ENCODE measurements at places on chromosomes 4 and X.
A peak's percentile ranks its signal among the peaks of the same experiment; 100 is the strongest.

DNA sequence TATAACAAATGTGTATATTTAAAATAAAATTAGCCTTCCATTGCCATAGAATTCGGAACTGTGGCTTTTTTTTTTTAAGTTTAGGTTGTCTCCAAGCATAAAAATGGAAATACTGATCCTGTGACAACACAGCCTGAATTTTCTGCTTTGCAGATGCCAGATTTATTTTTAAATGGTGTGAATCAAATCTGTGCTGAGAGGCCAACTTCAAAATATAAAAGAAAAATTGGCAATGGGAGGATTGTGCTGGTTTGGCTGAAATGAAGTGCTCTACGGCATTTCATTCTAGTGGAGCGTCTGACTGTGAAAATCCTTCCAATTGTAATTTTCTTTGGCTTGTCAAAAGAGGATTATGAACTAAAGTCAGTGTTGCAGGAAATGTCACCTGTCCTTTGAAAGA is 580.3 kb upstream of the ZFP42 start:
- no peaks in the 10 kb centered on the region for H3K4me1 ChIP-seq
- H3K27ac ChIP-seq: no peak overlapping the region
- no peak overlapping the region for H3K4me3 ChIP-seq
- no peak for DNase-seq
- H3K27me3 ChIP-seq: no peaks in the 10 kb centered on the region
- no peaks in the 10 kb centered on the region for H3K36me3 ChIP-seq

GRCh38 chr4:178745203-178745602 is 1303.0 kb upstream of the AGA start:
- H3K4me3 ChIP-seq: no peak overlapping the region
- no peaks in the 10 kb centered on the region for H3K27me3 ChIP-seq
- no peaks in the 10 kb centered on the region for H3K4me1 ChIP-seq
- no peaks in the 10 kb centered on the region for H3K36me3 ChIP-seq
- no peak for DNase-seq

GRCh38 chr4:52657292-52657617 is 1.8 kb downstream of the USP46 start:
- no peaks in the 10 kb centered on the region for H3K27me3 ChIP-seq
- H3K27ac ChIP-seq: peak overlapping the region; percentile 95
- H3K4me1 ChIP-seq: peaks cover 12% of the 10 kb centered on the region
- H3K36me3 ChIP-seq: no peaks in the 10 kb centered on the region
- H3K4me3 ChIP-seq: no peak overlapping the region

DNA sequence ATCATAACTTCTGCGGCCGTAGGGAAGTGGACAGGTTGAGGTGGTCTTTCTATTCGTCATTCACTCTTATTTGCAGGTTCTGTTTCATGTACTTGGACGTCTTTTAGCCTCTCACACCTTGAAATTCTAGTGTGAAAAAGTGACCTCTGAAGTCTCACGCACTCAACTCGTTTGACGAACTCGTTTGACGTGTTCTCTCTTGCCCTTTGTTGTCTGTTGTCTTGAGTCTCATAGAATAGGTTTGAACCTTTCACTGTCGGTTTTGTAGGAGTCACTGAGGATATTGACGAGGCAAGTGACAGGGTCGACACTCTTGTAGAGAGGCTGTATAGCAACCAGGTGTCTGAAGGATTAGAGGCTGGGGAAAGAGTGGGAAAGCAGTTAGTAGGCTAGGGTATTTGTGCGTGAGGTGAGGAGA is 1.1 kb upstream of the PGRMC2 start:
- no peak for DNase-seq
- peak overlapping the region; percentile 89 for H3K27ac ChIP-seq
- peaks cover 8% of the 10 kb centered on the region for H3K4me1 ChIP-seq
- no peaks in the 10 kb centered on the region for H3K36me3 ChIP-seq

Data from thyroid gland (tissue), 4 donors.